ENCODE measurements at places on chromosomes 12 and 14.

DNA sequence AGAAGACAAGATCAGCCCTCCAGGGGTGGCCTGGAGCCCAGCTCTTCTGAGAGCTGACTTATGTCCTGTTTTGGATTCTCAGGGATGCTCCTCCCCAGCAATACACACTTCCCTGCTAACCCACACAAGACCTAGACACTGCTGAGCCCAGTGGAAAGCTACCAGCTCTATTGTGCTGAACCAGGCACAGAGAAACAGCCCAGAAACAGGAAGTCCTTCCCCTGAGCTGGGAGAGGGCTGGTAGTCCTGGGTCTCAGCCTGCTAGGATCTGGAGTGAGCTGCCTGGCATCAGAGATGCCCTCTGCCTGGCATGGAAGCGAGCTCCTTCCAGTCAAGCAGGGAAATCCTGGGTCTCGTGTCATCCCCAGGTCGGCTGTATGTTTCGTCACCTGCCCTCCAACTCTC, 1.2 kb upstream of the LAG3 start:
- DNase-seq: no peak

- DNase-seq: no peak
Measured at GRCh38 chr12:16271062-16271461, 6.4 kb downstream of the SLC15A5 start.

DNA sequence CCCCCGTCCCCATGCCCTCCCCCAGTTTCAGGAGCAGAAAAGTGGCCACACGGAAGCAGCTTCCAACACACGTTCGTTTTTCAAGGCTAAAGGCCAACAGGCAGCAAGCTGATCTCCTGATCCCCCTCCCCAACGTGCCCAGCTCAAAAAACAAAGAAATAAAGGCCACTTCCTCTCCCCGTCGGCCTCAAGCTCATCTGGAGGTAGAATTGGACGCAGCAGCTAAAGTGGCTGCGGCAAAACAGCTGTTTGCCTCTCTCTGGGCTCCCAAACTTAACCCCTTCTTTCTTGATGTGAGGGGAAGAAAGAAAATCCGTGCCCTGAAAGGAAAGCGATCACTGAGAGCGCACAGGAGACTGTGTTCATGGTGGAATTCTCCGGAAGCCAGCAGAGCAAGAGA, 66.3 kb downstream of the SCARB1 start:
- DNase-seq: no peak

GRCh38 chr12:16605642-16606116, 283 bp downstream of the LMO3 start:
- DNase-seq: no peak

GRCh38 chr14:72647782-72648181, 246.1 kb downstream of the DPF3 start:
- DNase-seq: no peak

- peak; percentile 29 for DNase-seq
Measured at GRCh38 chr12:56629459-56630179, 507 bp downstream of the BAZ2A start.

Measured in activated effector memory CD4-positive, alpha-beta T cell treated with Interleukin-2 at 50 U/mL for 16 hours (primary cell).